Subcutaneous adipose tissue (tissue), 4 donors: ENCODE measurements at places on chromosomes 5 and 9. TPM values are rescaled to one million over a fixed set of nuclear protein-coding genes. Genes with fewer than 3 reads are reported as not detected.

IFNA13 gene
- not detected for total RNA-seq

RUFY1 gene
- 63.0 TPM for total RNA-seq

PRUNE2 gene
- 15.0 TPM for total RNA-seq

FREM1 gene
- 3.2 TPM for total RNA-seq
